ENCODE measurements at places on chromosomes 1 and 21.
A peak's percentile ranks its signal among the peaks of the same experiment; 100 is the strongest.

GRCh38 chr1:77438236-77438913, 156.6 kb downstream of the AK5 start:
- no peak for DNase-seq

DNA sequence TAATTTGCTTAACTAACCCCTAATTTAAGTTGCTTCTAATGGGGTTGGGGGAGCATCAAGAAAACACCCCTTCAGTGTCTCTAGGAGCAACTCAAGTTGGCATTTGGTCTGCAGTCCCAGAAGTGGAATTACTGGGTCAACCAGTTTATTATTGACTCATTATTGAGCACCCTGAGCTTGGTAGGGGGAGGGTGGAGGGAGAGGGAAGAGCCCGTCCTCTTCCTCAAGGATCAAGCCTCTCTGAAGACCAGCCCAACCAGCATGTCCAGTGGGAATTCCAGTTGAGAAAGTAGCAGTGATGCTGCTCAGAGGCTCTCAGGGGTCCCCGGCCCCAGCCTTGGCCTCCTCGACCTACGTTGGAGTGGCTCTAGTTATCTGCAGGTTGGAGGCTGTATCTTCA, 2.1 kb upstream of the PLA2G2F start:
- peak; percentile 80 for DNase-seq

DNA sequence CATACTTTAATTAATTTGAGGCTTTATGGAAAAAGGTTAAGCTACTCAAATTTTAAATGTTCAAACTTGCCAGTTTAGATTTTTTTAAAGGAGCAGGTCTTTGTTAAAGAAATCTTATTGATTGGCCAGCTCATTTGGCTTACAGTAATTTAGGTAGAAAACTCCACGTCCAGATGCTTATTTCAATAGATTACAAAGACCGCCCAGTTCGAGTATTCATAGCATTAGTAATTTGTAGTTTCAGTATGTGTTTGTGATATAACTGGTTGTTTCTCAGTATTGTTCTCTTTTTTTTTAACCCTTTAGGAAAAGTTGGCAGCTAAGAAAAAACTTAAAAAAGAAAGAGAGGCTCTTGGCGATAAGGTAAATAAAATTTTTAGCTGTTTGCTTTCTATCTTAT, 1.6 kb downstream of the RPF1 start:
- DNase-seq, result no peak

DNA sequence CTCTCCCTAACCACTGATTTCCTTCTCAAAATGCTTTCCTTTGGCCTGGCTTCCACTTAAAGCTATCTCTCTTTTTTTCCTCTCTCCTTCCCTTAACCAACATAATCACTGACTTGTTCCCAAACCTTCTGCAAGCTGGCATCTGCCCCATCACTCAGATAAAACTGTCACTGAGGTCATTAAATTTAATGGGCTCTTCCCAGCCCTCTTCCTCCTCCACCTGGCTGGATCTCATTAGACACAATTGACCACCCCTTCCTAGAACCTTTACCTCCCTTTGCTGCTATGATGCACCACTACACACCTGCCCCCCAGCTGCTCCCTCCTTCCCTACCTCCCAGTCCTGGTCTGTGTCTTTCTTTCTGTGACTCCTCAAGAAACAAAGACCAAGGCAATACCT, 44.0 kb upstream of the GJB5 start:
- no peak for DNase-seq

DNA sequence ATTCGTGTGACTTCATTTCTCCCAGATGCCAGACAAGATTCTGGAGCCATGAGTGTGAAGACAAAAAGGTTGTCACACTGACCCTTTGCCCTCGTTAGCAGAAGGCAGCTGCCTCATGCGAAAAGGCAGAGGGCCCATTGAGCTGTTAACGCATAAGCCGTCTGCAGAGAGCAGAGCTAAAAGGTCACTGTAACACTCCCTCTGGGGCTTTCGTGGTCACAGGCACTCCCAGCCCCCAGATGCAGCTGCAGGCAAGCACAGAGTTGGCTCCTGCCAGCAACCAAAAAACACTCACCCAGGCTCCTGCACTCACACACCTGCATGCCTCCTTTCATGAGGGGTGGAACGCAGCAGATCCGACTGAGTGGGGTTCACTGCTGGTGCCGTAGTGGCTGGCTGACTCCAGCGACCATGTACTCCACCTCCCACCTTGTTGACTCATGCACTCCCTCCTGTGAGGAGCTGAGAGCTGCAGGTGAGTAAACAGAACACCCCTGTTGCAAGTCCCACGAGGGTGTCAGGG, 287.5 kb downstream of the SMYD3 start:
- DNase-seq, result peak; percentile 94
